Pancreas (tissue), 10 donors: ENCODE measurements at places on chromosomes 2 and 18.

- no peak for DNase-seq
These were observed 99.6 kb downstream of the PRPF40A start for GRCh38 chr2:152617456-152618192.

DNA sequence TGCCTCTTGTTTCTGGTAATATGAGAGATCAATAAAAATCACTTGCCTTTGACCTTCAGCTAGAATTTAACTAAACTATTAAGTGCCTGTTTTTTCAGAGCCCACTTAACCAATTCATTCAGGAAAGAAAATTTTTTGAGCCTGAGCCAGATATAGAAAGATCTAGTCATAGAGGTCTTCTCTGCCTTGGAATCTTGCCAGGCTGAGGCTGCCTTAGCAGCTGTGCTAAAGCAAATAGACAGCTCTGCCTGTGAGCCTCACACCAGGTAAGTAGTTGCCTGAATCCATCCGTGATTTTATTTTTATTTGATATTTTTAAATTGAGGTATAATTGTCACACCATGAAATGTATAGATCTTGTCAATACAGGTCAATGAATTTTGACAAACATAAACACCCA lies 27.4 kb downstream of the EVX2 start:
- DNase-seq, result no peak

GRCh38 chr2:240538031-240538780 lies 19.6 kb downstream of the ANKMY1 start:
- DNase-seq, result peak; percentile 36

GRCh38 chr18:27109451-27109850 lies 75.7 kb downstream of the CHST9 start:
- DNase-seq, result no peak

GRCh38 chr2:75865702-75866101 lies 155.0 kb upstream of the GCFC2 start:
- DNase-seq, result no peak
